Pulmonary artery endothelial cell (primary cell): ENCODE measurements at places on chromosomes 6 and 20.

DNA sequence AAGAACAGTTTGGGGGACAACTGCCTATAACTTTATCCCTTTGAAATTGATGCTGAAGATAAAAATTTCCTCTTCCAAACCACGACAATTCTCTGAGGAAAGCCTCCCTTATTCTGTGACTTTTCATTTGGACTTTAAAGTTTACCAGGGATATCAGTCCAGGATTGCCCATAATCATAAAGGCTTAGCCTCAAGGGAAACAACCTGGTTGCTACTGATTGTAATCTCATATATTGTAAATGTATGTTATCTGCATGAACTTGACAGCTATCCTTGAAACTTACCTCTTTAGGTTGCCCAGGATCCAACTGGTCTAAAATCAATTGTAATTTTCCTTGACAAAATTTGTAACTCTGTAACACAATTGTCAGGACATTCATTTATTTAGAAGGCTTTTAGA is 23.8 kb downstream of the TBC1D32 start:
- DNase-seq = no peak

GRCh38 chr6:56459030-56459805 is 183.5 kb downstream of the DST start:
- no peak for DNase-seq

DNA sequence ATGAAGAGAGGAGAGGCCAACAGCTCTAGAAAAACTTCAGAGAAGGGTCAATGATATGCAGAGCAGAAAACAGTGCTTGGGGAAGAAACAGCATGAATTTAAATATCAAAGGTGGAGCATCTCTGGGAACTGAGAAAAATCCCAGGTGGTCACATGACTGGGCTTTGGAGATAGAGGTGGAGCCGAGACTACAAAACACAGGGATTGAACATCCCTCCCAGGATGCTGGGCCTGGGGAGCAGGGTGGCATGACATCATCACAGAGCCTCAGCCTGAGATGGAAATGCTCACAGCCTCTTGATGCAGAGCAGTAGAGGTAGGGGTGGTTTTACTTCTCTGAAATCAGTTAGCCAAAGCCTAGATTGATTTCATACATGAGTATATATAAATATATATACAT is 529.5 kb downstream of the PRKN start:
- no peak for DNase-seq

DNA sequence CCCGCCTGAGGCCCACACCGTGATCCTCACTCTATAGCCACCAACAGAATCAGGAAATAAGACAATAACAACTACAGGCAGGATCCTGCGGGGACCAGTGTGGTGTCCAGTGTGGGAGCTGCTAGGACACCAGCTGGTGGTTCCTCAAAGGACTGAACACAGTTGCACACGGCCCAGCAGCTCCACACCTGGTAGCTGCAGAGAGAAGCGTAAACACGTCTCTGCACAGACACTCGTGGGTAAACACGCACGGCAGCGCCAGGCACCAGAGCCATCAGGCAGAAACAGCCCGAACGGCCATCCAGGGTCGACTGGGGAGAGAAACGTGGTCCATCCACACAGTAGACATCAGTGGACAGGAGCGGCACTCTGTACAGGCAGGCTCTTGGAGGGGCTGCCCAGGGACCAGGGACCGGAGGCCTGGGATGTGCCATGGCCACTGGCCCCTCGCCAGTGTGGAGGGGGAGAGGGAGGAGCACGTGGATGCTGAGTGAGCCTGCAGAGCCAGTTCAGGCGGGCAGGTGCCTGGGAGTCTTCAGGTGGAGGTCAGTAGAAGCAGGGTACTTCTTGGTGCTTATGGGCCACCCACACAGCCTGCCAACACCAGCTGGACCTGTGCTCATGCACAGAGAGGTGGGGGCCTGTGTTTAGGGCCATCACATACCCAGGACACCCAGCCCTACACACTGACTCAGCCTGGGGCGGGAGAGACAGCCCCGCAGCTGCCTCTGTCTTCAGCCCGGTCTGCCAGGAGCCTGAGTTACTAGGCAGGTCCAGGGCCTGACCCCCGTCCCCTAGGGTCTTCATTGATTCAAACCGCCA is 7.4 kb upstream of the LAMA5 start:
- no peak for DNase-seq

DNA sequence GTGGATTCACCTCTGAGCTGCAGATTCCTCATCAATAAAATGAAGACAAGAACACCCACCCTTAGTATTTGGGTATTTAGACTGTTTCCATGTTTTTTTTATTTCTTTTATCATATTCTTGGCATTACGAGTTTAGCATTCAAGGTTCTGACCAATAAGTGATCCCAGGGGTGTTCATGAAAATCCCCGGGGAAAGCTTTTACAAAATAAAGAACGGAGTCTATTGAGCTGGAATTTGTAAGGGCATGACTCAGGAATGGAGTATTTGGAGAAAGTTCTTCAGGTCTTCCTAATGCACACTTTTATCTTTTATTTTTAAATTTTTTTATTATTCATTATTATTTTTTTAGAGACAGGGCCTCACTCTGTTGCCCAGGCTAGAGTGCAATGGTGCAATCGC is 19.4 kb upstream of the TOX2 start:
- no peak for DNase-seq
